Naive thymus-derived CD4-positive, alpha-beta T cell (primary cell): ENCODE measurements at places on chromosomes 2 and 18. TPM values are rescaled to one million over a fixed set of nuclear protein-coding genes. Genes with fewer than 3 reads are reported as not detected.

The PIEZO2 gene
- not detected for total RNA-seq

The COL4A4 gene
- total RNA-seq: not detected

The TMEM163 gene
- total RNA-seq: 0.21 TPM

The TBR1 gene
- 0.02 TPM in 1 of 2 replicates, not detected in the other for total RNA-seq

The ALK gene
- not detected for total RNA-seq

The EN1 gene
- not detected for total RNA-seq

The ARHGAP28 gene
- total RNA-seq: not detected

The SH3RF3 gene
- total RNA-seq: 6.1 TPM

The CPO gene
- 0.32 TPM for total RNA-seq

The TNFRSF11A gene
- total RNA-seq: 20.9 and 22.2 TPM in 2 replicates

The FAM124B gene
- 0.71 and 1.3 TPM in 2 replicates for total RNA-seq

The KIF3C gene
- 2.9 TPM for total RNA-seq

The GKN2 gene
- not detected for total RNA-seq

The HOXD13 gene
- total RNA-seq: not detected

The MGAT4A gene
- 147 TPM for total RNA-seq

The DYNAP gene
- total RNA-seq: not detected

The IHH gene
- total RNA-seq: 0.24 TPM

The CYP27C1 gene
- total RNA-seq: not detected

The CXCR1 gene
- 1.0 TPM for total RNA-seq

The HS1BP3 gene
- 12.0 TPM for total RNA-seq

The G6PC2 gene
- total RNA-seq: not detected

The ACYP2 gene
- total RNA-seq: 12.8 TPM

The GALNT14 gene
- total RNA-seq: 1.1 TPM

The FN1 gene
- total RNA-seq: 1.0 TPM

The ELOA2 gene
- total RNA-seq: not detected

The TXNL4A gene
- total RNA-seq: 69.7 TPM

The NAT8 gene
- total RNA-seq: not detected

The CRYGD gene
- total RNA-seq: not detected in 2 replicates

The ANKRD23 gene
- total RNA-seq: 9.4 TPM

The CD8B gene
- 2.0 TPM for total RNA-seq

The CNGA3 gene
- total RNA-seq: not detected

The CRYBA2 gene
- total RNA-seq: not detected

The UGT1A9 gene
- not detected for total RNA-seq

The GDF7 gene
- total RNA-seq: not detected in 2 replicates

The CERS6 gene
- total RNA-seq: 17.3 and 17.4 TPM in 2 replicates

The LBX2 gene
- total RNA-seq: not detected

The FLACC1 gene
- 8.0 TPM for total RNA-seq

The AMER3 gene
- not detected for total RNA-seq
